ENCODE measurements at places on chromosomes 4 and X. TPM values are rescaled to one million over a fixed set of nuclear protein-coding genes. Genes with fewer than 3 reads are reported as not detected.

FAM193A gene
- total RNA-seq, result 7.1 TPM

ADAMTS3 gene
- 1.4 TPM for total RNA-seq

DMP1 gene
- total RNA-seq, result not detected

EGFL6 gene
- total RNA-seq, result not detected

DIPK2B gene
- 42.9 TPM for total RNA-seq

TMEM131L gene
- total RNA-seq, result 10.6 TPM

FOXP3 gene
- not detected for total RNA-seq

PROM1 gene
- 0.30 TPM for total RNA-seq

ZAR1 gene
- total RNA-seq, result not detected

Data from epithelial cell of umbilical artery (primary cell).